Activated naive CD4-positive, alpha-beta T cell treated with anti-CD3 and anti-CD28 coated beads for 36 hours (primary cell): ENCODE measurements at places on chromosomes 2 and 18. TPM values are rescaled to one million over a fixed set of nuclear protein-coding genes. Genes with fewer than 3 reads are reported as not detected.

The CCDC178 gene
- not detected for total RNA-seq

The C2orf66 gene
- not detected for total RNA-seq

The SERPINB10 gene
- total RNA-seq, result not detected

The CCDC68 gene
- not detected for total RNA-seq

The SPDYA gene
- 2.0 TPM for total RNA-seq

The KIAA2012 gene
- total RNA-seq, result not detected

The GKN2 gene
- not detected for total RNA-seq

The GALNT5 gene
- not detected for total RNA-seq

The FSHR gene
- total RNA-seq, result not detected

The TOGARAM2 gene
- 2.0 TPM for total RNA-seq

The SMYD1 gene
- not detected for total RNA-seq

The SKA1 gene
- total RNA-seq, result 36.1 TPM

DNA sequence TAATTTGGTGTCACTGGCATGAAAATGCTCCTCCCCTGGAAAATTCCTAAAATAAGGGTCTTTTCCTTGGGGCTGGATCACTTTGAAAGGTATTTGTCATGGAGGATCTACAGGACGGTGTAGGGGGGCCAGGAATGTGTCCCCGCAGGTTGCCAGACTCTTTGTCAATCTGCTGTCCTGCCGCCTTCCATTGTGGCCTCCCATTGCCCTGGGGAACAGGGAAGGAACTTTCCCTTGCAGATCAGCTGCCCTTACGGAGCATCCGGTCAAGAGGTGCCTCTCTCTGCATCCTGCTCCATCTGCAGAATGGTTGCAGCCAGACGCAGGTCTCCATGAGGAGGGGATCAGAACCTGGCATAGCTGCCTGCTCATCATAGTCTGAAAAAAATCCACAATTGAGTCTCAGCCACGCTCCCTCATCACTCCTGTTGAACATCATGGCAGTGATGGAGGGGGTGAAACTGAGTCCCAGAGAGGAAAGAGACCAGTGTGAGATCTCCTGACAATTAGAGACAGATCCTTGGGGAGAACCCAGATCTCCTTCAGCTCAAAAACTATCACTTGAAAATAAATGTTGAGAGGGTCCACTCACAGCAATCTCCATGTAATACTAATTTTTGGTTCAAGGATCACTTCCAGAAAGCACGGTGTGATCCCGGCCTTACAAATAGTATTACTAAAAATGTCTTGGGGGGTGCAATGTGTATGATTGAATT, 244.8 kb downstream of the MYCN start:
- no peaks in the 10 kb centered on the region for H3K4me1 ChIP-seq
- no peaks in the 10 kb centered on the region for H3K36me3 ChIP-seq
- DNase-seq, result no peak
- H3K27ac ChIP-seq, result no peak overlapping the region

- no peak overlapping the region for H3K4me3 ChIP-seq
- H3K36me3 ChIP-seq, result peaks cover 23% of the 10 kb centered on the region
- H3K4me1 ChIP-seq, result peaks cover 2% of the 10 kb centered on the region
- peak overlapping the region; percentile 44 for H3K27ac ChIP-seq
Measured at GRCh38 chr2:99398303-99398702, 61.1 kb downstream of the EIF5B start.

- H3K4me3 ChIP-seq, result no peak overlapping the region
- peaks cover 17% of the 10 kb centered on the region for H3K4me1 ChIP-seq
- H3K36me3 ChIP-seq, result no peaks in the 10 kb centered on the region
- DNase-seq, result peak; percentile 16
- no peaks in the 10 kb centered on the region for H3K27me3 ChIP-seq
Measured at GRCh38 chr2:112805542-112805941, 21.2 kb upstream of the IL1A start.

- peaks cover 10% of the 10 kb centered on the region for H3K36me3 ChIP-seq
- no peak overlapping the region for H3K27ac ChIP-seq
- no peak overlapping the region for H3K4me3 ChIP-seq
- H3K27me3 ChIP-seq, result no peaks in the 10 kb centered on the region
Measured at GRCh38 chr2:69411120-69411519, 24.1 kb upstream of the GFPT1 start.

- H3K4me3 ChIP-seq, result no peak overlapping the region
- no peaks in the 10 kb centered on the region for H3K36me3 ChIP-seq
- peak; percentile 59 for DNase-seq
- no peaks in the 10 kb centered on the region for H3K4me1 ChIP-seq
- H3K27ac ChIP-seq, result no peak overlapping the region
Measured at GRCh38 chr18:1663879-1664705, 759.4 kb downstream of the ADCYAP1 start.

- no peaks in the 10 kb centered on the region for H3K27me3 ChIP-seq
- H3K27ac ChIP-seq, result no peak overlapping the region
- H3K36me3 ChIP-seq, result peaks cover 1% of the 10 kb centered on the region
- no peaks in the 10 kb centered on the region for H3K4me1 ChIP-seq
- H3K4me3 ChIP-seq, result no peak overlapping the region
Measured at GRCh38 chr2:88811233-88811632, 119.8 kb downstream of the RPIA start.

DNA sequence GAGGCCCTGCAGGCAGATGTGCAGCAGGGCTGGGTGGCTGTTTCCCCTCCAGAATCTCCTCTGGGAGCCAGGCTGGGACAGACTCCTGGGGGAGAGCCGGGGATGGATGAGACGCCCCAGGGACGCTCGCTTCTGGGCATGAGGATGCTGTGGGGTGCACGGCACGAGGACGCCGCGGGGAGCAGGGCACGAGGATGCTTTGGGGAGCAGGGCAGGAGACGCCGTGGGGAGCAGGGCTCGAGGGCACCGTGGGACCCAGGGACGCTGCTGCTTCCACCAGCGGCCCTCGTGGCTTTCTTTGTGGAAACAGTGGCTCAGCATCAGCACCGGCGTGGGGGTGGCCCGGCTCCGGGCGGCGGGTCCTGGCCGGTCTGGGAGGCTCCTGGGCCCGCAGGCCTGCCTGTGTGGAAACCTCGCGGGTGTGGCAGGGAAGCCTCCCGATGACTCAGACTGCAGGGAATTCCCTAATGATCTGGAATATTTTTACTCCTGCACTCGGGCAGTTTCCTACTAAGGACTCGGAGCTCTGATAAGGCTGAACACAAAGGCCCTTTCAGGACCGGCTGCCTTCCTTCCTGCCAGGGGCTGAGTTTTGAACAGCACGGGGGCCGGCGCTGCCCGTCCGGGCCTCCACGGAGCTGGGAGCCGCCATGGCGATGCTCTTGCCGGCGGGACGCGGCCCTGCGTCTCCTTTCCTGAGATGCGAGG, 62.6 kb downstream of the NFATC1 start:
- no peak overlapping the region for H3K27ac ChIP-seq
- H3K27me3 ChIP-seq, result no peaks in the 10 kb centered on the region
- H3K4me3 ChIP-seq, result no peak overlapping the region
- DNase-seq, result no peak
- no peaks in the 10 kb centered on the region for H3K4me1 ChIP-seq

- peaks cover 11% of the 10 kb centered on the region for H3K4me1 ChIP-seq
- peaks cover 2% of the 10 kb centered on the region for H3K27me3 ChIP-seq
- H3K27ac ChIP-seq, result no peak overlapping the region
- no peak overlapping the region for H3K4me3 ChIP-seq
- DNase-seq, result no peak
Measured at GRCh38 chr2:46329340-46329739, 32.1 kb downstream of the EPAS1 start.

GRCh38 chr2:209348433-209348832, 75.4 kb upstream of the MAP2 start:
- H3K27me3 ChIP-seq, result no peaks in the 10 kb centered on the region
- H3K36me3 ChIP-seq, result no peaks in the 10 kb centered on the region
- no peak overlapping the region for H3K4me3 ChIP-seq
- no peaks in the 10 kb centered on the region for H3K4me1 ChIP-seq
- no peak for DNase-seq

DNA sequence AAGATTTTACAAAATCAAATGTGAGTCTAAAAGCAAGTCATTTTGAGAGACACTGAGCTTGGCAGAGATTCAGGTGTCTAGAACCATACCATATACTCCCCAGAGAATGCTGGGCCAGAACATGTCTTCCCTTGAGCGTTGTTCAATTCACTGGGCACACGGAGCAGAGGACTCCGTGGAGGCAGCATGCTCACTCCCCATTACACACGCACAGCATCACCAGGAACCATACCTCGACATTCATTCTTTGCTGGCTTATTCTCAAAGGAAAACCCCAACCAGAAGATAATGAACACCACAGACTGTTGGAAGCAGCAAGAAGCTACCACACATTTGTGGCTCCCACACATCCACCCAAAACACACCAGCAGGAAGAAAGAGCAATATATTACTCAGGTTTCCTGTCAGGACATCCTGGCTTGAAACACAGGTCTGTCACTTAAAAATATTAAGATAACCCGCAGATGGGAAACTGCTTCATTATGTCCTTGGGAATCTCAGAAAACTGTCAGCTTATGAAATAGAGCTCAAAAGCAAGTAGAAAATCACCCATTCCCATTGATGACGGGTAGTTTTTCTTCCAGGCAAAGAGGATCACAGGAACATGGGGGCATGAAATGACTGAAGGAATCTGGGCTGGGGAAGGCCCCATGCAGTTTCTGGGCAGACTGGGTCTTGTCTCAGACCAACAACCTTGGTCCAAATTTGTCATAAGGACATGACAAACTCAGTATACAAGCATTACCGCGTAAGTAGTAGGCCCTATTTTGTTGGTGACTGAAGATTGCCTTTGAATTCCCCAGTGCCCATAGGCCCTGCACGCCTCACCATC, 46.4 kb downstream of the PCBP1 start:
- peak overlapping the region; percentile 99 for H3K27ac ChIP-seq
- no peaks in the 10 kb centered on the region for H3K36me3 ChIP-seq
- peak; percentile 56 for DNase-seq
- H3K4me3 ChIP-seq, result peak overlapping the region; percentile 88
- peaks cover 79% of the 10 kb centered on the region for H3K4me1 ChIP-seq
- H3K27me3 ChIP-seq, result no peaks in the 10 kb centered on the region

- H3K36me3 ChIP-seq, result peaks cover 7% of the 10 kb centered on the region
- no peak for DNase-seq
- peaks cover 10% of the 10 kb centered on the region for H3K4me1 ChIP-seq
- no peaks in the 10 kb centered on the region for H3K27me3 ChIP-seq
- H3K4me3 ChIP-seq, result no peak overlapping the region
Measured at GRCh38 chr18:9348079-9348671, 13.6 kb downstream of the TWSG1 start.

GRCh38 chr18:44764863-44765262, 84.2 kb downstream of the SETBP1 start:
- no peak overlapping the region for H3K4me3 ChIP-seq
- DNase-seq, result no peak
- no peak overlapping the region for H3K27ac ChIP-seq
- no peaks in the 10 kb centered on the region for H3K36me3 ChIP-seq

GRCh38 chr2:181672255-181673008, 7.9 kb downstream of the NEUROD1 start:
- no peak for DNase-seq
- no peaks in the 10 kb centered on the region for H3K36me3 ChIP-seq
- no peak overlapping the region for H3K27ac ChIP-seq
- peaks cover 38% of the 10 kb centered on the region for H3K27me3 ChIP-seq
- no peak overlapping the region for H3K4me3 ChIP-seq
- H3K4me1 ChIP-seq, result peaks cover 11% of the 10 kb centered on the region

DNA sequence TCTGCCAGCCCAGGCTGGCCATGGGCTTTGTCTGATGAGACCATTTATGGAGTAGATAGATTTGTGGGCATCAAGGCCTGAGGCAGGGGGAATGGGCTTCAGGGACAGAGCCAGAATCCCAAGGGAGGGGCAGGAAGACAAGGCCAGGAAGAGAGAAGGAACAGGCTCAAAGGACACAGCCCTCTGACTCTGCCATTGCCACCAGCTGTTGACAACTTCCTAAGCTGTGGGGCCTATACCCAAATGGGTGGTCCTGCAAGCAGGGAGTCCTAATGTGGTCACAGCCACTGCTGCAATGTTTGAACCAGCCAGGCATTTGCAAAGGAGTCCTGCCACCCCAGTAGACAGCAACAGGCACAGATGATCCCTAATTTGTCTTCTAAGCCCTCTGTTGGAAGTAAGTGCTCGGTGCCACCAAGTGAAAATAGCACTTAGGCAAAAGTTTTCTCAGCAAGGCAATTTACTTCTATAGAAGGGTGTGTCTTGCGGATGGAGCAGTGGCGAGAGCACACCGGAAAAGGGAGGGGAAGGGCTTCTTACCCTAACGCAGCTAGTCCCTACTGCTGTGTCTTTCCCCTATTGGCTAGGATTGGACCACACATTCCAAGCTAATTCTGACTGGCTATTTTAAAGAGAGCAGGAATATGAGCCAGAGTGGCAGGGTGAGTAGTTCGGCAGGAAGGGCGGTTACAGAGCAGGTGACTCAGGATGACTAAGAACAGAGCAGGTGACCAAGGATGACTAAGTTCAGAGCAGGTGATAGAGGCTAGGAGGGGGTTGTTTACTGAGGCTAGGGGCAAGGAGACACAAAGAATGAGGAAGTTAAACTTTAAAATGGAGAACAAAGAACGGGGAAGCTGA, 47.2 kb downstream of the C1QL2 start:
- no peak overlapping the region for H3K4me3 ChIP-seq
- H3K36me3 ChIP-seq, result peaks cover 2% of the 10 kb centered on the region
- H3K4me1 ChIP-seq, result no peaks in the 10 kb centered on the region
- H3K27ac ChIP-seq, result no peak overlapping the region
- DNase-seq, result peak; percentile 9

- H3K27me3 ChIP-seq, result peaks cover 3% of the 10 kb centered on the region
- H3K36me3 ChIP-seq, result no peaks in the 10 kb centered on the region
- no peak overlapping the region for H3K27ac ChIP-seq
- no peak for DNase-seq
- H3K4me3 ChIP-seq, result no peak overlapping the region
Measured at GRCh38 chr2:5983511-5984272, 291.5 kb downstream of the SOX11 start.

- no peaks in the 10 kb centered on the region for H3K36me3 ChIP-seq
- DNase-seq, result no peak
- no peak overlapping the region for H3K4me3 ChIP-seq
- no peaks in the 10 kb centered on the region for H3K27me3 ChIP-seq
- H3K27ac ChIP-seq, result no peak overlapping the region
Measured at GRCh38 chr2:112152476-112153178, 14.4 kb downstream of the FBLN7 start.

- H3K4me3 ChIP-seq, result no peak overlapping the region
- H3K4me1 ChIP-seq, result no peaks in the 10 kb centered on the region
- no peak for DNase-seq
- no peaks in the 10 kb centered on the region for H3K27me3 ChIP-seq
- no peaks in the 10 kb centered on the region for H3K36me3 ChIP-seq
Measured at GRCh38 chr18:7755753-7756475, 188.8 kb downstream of the PTPRM start.

GRCh38 chr2:236170590-236171165, 2.5 kb upstream of the GBX2 start:
- H3K27ac ChIP-seq, result no peak overlapping the region
- peaks cover 18% of the 10 kb centered on the region for H3K4me1 ChIP-seq
- H3K4me3 ChIP-seq, result no peak overlapping the region
- DNase-seq, result no peak

GRCh38 chr2:165889158-165889557, 64.4 kb downstream of the TTC21B start:
- no peak for DNase-seq
- H3K4me1 ChIP-seq, result no peaks in the 10 kb centered on the region
- no peak overlapping the region for H3K4me3 ChIP-seq
- no peak overlapping the region for H3K27ac ChIP-seq
- peaks cover 28% of the 10 kb centered on the region for H3K36me3 ChIP-seq
- no peaks in the 10 kb centered on the region for H3K27me3 ChIP-seq
